ENCODE measurements at places on chromosomes 6 and 20.

DNA sequence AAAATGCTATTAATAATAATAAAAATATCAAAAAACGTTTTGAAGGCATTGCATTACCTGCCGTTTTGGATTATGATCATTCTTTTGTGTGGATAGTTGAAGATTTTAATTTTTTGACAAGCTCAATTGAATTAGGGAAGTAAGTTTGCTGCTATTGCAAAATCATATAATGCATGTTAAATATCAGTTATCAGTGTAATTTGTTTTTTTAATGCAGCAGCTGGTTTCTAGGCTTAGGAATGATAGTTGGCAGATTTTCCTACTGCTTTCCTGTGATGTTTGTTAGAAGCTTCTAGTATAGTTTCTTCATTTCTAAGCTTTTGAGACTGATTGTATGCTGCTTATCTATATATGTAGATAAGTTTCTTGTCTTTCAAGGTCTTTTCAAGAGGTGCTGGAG is 99.0 kb downstream of the JARID2 start:
- no peak for DNase-seq

DNA sequence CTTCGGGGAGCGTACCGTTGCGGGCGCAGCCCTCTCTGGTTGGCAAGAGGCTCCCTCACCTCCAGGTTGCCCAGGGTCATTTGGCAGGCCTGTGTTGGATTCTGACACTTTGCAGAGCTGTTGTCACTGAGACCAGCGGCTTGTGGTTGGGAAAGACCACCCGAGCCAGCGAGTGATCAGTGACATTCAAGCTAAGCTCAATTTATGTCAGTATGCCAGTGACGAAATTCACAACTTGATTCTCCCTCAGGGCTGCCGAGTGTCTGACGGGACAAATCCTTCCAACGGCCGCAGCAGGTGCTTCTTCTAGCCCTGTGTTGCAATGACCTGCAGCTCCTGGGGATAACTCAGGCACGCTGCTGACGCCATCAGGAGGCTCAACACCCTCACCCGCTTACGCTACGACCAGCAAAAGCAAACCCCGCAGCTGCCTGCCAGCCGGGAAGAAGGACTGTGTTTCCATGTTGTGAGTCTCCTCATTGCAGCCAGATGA is 16.9 kb upstream of the SLC22A2 start:
- DNase-seq: no peak

DNA sequence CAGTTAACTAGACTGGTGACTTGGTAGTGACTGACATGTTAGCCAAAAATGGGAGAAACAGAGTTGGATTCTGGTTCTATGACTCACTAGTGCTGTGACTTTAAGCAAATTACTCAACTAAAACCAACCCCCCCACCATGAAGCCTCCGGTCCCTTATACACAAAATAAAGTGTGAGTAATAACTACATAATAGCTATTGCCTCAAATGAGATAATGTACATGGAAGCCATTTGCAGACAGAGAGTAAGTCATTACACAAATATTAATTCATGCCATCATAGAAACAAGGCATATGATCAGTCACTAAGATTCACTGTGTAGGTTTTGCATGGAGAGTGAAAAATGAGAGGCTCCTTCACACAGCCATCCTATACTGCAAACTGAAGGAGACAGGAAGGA is 111.9 kb downstream of the HIVEP2 start:
- no peak for DNase-seq

DNA sequence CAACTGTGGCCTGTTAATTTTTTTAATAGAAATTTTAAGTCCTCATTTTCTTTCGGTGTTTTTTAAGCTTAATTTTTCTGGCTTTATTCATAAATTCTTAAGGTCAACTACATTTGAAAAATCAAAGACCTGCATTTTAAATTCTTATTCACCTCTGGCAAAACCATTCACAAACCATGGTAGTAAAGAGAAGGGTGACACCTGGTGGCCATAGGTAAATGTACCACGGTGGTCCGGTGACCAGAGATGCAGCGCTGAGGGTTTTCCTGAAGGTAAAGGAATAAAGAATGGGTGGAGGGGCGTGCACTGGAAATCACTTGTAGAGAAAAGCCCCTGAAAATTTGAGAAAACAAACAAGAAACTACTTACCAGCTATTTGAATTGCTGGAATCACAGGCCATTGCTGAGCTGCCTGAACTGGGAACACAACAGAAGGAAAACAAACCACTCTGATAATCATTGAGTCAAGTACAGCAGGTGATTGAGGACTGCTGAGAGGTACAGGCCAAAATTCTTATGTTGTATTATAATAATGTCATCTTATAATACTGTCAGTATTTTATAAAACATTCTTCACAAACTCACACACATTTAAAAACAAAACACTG is 10.1 kb downstream of the HFE start:
- no peak for DNase-seq

DNA sequence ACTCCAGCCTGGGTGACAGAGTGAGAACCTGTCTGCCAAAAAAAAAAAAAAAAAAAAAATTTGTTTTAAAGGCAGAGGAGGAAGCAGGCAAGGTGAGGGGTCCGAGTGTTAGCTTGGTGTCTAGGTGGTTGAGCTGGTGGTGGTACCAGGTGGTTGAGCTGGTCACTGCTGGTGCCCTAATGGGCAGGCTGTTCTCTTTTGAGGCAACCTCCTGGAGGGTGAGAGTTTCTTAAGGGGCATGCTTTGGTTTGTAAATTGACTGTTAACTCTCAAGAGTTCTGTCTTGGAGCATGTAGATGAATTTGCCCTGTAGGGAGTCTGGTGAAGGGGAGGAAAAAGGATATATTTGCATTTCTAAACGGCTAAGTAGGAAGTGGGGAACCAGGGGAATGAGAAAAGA is 52.7 kb downstream of the BANF2 start:
- DNase-seq: no peak

DNA sequence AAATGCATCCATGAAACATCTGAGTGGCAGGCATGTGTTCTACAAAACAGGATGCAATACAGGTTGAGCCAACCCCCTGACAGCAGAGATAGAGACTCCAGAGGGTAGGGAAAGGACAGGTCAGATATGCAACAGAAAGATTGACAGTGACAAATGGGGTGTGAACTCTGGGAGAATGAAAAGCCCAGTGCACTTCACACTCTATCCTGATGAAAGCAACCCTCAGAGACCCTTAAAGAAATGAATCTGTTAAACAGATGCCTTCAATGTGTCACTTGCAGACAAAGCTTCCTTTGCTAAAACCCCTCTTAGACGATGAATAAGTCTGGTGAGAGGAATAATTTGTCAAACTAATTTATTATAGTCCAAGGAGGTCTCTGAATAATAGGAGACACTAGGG is 89.9 kb downstream of the RFPL4B start:
- DNase-seq: no peak

DNA sequence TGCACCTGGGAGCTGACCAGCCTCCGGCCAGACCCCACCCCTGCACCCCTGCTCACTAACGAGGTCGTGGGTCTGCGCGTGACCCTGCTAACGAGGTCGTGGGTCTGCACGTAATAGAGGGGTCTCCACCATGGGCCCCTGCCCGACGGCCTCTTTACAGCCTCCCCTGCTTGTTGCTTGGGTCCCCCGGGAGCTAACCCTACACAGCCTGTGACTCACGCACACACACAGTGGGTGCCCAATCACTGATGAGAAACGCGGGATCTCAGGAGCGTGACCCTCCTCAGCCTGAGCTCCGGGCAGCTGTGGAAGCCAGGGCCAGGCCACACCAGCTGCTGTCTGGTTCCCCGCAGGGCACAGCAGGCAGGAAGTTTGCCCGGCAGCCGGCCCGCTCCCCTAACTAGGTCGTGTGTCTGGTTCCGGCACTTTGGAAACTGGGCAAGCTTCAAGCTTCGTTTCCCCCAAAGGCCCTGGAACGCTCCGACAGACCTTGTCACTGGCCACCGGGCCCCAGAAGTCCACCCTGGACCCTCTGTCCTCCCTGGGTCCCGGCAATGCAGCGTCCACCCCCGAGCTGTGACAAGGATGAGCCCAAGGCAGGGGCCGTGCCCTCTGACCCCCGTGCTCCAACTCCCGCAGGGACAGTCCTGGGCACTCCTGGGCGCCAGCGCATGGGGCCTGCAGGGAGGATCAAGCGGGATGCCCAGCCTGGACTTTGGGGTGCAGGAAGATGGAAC is 767 bp downstream of the PTK6 start:
- DNase-seq: no peak

DNA sequence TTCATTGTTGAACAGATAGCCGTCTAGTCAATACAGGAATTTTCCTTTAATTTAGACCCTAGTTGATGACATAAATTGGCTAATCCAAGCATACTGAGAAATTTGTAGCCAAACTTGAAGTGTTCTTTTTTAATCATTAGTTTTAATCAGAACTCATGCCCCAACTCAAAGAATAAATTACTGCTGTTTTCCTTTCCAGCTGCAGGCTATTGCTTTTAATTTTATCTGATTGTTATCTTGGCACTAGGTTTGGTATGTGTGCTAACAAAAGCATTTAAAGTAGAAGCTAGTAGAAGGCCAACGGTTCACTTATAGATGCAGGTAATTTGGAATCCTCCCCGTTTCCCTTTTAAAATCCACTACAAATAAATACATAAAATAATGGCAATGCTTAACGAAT is 188.5 kb downstream of the CD109 start:
- DNase-seq: no peak

GRCh38 chr6:89051676-89052075 is 28.9 kb upstream of the PNRC1 start:
- no peak for DNase-seq

DNA sequence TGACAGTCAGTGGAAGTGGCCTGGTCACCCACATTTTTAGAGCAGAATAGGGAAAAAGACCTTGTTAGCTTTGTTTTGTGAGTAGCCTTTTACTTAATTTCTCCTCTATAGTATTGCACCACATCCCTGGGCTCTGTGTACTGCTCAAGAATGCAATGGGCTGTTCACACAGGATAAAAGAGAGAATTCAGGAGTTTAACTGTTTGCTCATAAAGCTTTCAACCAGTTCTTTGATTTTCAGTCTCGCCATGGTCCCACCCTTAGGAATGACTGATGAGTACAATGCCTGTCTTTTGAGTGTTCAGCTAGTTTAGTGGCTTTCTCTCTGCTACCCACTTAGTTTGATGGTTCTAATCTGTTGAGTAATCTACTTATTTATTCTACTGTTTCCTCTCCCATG is 129.7 kb downstream of the PLG start:
- no peak for DNase-seq

DNA sequence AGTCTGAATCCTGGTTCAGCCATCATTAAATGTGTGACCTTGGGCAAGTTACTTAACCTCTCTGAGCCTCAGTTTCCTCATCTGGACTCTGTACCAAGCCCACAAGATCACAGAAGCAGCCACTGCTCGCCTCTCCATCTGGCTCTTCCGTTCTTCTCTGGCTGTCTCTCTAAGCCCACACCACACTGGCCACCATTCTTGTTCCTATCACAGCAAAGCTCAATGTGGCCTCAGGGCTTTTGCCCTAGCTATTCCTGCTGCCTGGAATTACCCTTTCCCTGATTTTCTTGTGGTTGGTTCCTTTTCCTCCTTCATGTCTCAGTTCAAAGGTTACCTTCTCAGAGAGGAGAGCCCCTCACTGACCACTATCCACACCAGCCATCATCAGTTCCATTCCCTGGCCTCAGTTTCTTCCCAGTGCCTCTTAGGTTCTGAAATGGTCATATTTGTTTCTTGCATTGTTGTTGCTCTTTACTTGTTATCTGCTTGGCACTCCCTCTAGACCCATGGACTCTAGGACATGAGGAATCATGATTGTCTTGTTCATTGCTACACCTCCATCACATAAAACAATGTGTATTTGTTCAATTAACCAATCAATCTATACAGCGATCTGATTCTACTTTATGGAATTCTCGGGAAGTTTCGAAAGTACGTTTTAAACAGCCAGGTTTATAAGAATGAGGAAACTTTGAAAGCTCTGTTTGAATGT is 56.5 kb upstream of the PTPN1 start:
- no peak for DNase-seq

DNA sequence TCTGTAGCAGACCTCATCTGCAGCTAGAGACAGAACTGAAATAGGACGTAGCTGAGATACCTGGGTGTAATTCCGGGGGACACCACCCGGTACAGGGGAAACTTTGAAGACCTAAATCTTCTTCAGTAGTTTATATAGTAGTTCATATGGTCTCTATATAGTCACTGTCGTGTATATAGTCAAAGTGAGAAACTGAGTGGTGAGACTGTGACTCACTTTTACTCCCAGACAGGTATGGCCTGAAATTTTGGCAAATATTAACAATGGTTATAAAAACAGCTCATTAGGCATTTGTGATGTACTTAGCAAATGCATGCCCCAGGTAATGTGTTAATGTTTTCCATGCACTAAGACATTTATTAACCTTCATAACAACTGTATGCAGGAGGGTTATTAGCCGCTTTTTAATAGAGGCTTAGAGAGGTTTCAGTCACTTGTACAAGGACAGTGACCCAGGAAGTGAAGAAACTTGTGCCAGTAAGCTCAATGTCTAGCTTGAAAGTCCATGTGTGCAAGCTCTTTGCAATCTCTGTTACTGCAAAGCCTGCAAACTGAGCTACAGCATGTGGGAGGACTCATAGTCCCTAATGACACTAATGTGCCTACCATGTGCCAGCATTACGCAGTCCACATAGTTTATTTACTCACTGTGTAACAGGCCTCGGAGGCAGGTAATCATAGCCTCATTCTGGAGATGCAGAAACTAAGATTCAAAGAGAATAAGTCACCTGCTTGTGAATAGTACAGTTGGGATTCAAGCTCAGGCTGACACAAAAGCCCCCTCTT is 165.4 kb upstream of the CHD6 start:
- DNase-seq: no peak

GRCh38 chr6:108562503-108562993 is 1.8 kb downstream of the FOXO3 start:
- DNase-seq: no peak

GRCh38 chr6:33018904-33019303 is 9.5 kb upstream of the HLA-DOA start:
- no peak for DNase-seq

DNA sequence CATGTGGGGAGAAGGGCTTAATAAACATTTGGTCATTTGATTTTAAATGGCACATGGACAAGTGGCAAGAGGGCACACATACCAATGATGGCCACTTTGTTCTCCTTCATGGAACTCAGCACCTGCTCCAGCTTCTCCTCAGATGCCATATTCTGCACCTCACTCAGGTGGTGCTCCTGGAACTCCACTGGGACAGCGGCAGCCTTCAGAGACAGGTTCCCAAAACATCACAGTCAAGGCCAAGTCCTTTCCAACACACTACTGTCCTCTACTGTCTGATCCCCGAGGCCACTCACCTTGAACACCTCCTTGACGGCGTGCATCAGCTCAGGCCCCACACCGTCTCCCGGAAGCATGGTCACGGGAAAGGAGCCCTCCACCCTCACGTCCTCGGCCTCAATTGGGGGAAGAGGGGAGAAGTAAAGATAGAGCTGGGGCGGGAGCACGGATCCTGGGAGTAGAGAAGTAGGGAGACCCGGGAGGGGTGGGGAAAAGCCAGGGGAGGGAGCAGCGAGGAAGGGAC is 591 bp downstream of the IDH3B start:
- DNase-seq: no peak

Data from cortex of kidney (tissue), 1 donor.